ENCODE measurements at places on chromosomes 11 and 22. TPM values are rescaled to one million over a fixed set of nuclear protein-coding genes. Genes with fewer than 3 reads are reported as not detected.

DNA sequence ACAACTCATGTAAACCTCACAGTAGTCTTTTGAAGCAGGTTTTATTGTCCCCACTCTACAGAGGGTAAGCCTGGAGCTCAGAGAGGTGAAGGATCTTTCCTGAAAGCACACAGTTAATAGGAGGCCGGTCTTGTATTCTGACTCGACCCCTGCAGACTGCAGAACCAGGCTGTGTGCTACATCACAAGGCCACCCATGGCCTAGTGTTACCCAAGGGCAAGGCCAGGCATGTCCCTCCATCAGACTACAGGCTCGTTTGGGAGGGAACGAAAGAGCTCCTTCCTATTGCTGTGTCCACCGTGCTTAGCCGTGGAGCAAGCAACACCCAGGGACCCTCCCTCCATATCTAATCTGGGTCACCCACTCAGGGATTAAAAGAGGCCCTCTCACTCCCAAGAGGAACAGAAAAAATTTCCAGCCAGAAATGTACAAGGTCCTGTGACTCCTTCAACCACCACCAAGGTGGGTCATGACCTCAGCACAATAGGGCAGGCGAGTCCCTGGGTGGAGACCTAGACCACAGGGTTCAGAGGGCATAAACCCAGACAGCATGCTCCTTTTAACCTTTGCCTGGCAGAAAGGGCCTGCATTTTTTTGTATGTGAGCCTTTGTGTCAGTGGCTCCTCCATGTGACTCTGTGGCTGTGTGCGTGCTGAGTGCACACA, 6.3 kb upstream of the SMIM35 start:
- no peak overlapping the region for H3K4me3 ChIP-seq
- no peak overlapping the region for H3K27ac ChIP-seq
- H3K36me3 ChIP-seq: no peaks in the 10 kb centered on the region

- no peaks in the 10 kb centered on the region for H3K36me3 ChIP-seq
- H3K27ac ChIP-seq: no peak overlapping the region
- no peak for DNase-seq
- no peaks in the 10 kb centered on the region for H3K4me1 ChIP-seq
These were observed 81.8 kb upstream of the SYN3 start for GRCh38 chr22:33139937-33140336.

- no peaks in the 10 kb centered on the region for H3K36me3 ChIP-seq
- DNase-seq: no peak
- no peaks in the 10 kb centered on the region for H3K4me1 ChIP-seq
- H3K27me3 ChIP-seq: no peaks in the 10 kb centered on the region
These were observed 711.2 kb downstream of the KCNA4 start for GRCh38 chr11:29305456-29306232.

The SLC22A12 gene
- total RNA-seq: not detected

DNA sequence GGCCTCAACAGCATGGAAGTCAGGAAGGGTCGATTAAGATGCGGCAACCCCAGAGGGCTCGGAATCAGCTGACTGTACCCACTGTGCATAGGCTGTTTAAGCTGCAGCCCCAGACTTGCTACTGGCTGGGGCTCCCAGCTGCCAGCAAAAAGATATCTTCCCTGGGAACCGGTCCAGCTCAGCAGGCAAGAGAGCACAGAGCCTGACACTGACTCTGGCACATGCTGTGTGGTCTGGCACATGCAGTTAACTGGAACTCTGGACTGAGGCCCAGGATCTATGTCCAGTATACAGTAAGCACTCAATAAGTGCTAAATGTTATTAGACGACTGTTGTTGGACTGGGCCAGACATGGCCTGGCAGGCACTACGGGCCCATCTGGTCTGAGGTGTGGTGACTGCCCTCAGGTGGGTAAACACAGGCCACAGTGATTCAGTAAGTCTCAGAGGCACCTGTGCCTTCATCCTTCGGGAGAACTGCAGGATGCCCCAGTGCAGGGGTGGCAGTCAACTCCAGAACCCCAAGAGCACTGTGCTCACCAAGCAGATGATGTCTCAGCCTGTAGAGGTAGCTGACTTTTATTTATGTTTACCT, 87.6 kb downstream of the LARGE1 start:
- DNase-seq: no peak
- no peaks in the 10 kb centered on the region for H3K36me3 ChIP-seq
- no peaks in the 10 kb centered on the region for H3K4me1 ChIP-seq
- H3K27ac ChIP-seq: no peak overlapping the region
- H3K27me3 ChIP-seq: peaks cover 6% of the 10 kb centered on the region

The TRIM51 gene
- not detected for total RNA-seq

GRCh38 chr11:2148595-2148994, 9.4 kb upstream of the IGF2 start:
- peaks cover 3% of the 10 kb centered on the region for H3K4me1 ChIP-seq
- H3K27ac ChIP-seq: no peak overlapping the region
- H3K27me3 ChIP-seq: no peaks in the 10 kb centered on the region
- no peak overlapping the region for H3K4me3 ChIP-seq
- DNase-seq: no peak
- no peaks in the 10 kb centered on the region for H3K36me3 ChIP-seq

- H3K4me3 ChIP-seq: no peak overlapping the region
- H3K36me3 ChIP-seq: no peaks in the 10 kb centered on the region
- no peak for DNase-seq
- H3K4me1 ChIP-seq: no peaks in the 10 kb centered on the region
- peaks cover 4% of the 10 kb centered on the region for H3K27me3 ChIP-seq
These were observed 18.1 kb downstream of the THY1 start for GRCh38 chr11:119404872-119405271.

GRCh38 chr11:35387111-35387982, 32.0 kb downstream of the SLC1A2 start:
- DNase-seq: no peak
- no peaks in the 10 kb centered on the region for H3K27me3 ChIP-seq
- H3K36me3 ChIP-seq: no peaks in the 10 kb centered on the region
- no peak overlapping the region for H3K27ac ChIP-seq
- H3K4me3 ChIP-seq: no peak overlapping the region
- peaks cover 3% of the 10 kb centered on the region for H3K4me1 ChIP-seq

Data from T-cell (primary cell).